ENCODE measurements at places on chromosomes 5 and 9.

GRCh38 chr9:127844821-127845359, 9.6 kb downstream of the ENG start:
- no peak for DNase-seq

GRCh38 chr9:91047993-91048607, 246.5 kb downstream of the SYK start:
- DNase-seq = peak; percentile 27

- no peak for DNase-seq
Measured at GRCh38 chr9:133553973-133554713, 19.6 kb downstream of the ADAMTSL2 start.

- no peak for DNase-seq
Measured at GRCh38 chr9:91295357-91295756, 66.4 kb downstream of the AUH start.

DNA sequence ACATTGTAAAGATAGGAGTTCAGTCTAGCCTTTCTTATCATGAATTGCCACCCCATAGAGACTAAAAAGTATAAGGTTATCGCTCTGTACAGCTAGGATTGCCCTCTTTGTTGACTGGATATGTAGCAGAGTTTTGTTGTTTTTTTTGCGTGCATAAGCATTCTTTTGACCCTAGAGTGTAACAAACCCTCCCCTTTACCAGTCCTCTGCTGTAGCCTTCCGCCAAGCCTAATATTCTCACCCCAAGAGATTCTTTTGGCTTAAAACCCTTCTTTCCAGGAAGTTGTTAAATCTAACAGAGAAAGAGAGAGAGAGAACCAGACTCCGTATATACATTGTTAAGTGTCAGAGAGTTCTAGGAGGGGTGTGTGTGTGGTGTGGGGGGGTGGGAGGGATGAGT, 113.9 kb downstream of the FGF1 start:
- DNase-seq = no peak

DNA sequence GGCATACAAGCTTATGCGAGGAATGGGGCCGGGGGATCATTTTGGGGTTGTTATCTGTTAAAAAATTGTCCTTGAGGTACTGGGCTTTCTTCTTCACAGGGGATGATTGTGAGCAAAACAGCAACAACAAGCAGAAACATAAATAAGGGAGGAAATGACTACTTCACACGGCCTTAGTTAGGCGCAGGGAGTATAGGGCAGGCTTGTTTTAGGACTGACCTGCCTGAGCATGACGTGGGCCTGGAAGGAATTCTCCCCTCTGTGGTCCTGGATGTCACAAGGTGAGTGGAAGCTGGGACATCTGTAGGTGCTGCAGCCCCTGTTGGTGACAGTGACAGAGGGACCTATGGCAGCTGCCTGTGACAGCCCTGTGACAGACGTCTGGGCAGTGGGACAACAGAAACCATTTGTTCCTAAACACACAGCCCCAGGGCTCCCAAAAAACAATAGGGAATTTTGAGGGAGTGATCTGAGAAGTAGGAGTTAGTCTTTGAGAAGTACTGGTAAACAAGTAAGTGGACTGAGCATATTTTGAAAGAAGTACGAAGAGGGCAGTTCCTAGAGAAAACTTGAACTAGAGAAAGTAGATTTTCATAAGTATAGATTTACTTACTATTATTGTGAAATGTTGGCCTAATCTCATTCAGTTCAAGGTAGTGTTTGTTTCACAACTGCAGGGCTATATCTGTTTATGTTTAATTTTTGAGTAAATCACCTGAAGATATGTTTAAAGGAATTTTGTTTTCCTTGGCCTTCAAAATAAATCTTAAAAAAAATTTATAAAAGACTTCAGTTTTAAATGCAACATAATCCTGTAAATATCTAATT, 113.1 kb downstream of the KDM4C start:
- no peak for DNase-seq

DNA sequence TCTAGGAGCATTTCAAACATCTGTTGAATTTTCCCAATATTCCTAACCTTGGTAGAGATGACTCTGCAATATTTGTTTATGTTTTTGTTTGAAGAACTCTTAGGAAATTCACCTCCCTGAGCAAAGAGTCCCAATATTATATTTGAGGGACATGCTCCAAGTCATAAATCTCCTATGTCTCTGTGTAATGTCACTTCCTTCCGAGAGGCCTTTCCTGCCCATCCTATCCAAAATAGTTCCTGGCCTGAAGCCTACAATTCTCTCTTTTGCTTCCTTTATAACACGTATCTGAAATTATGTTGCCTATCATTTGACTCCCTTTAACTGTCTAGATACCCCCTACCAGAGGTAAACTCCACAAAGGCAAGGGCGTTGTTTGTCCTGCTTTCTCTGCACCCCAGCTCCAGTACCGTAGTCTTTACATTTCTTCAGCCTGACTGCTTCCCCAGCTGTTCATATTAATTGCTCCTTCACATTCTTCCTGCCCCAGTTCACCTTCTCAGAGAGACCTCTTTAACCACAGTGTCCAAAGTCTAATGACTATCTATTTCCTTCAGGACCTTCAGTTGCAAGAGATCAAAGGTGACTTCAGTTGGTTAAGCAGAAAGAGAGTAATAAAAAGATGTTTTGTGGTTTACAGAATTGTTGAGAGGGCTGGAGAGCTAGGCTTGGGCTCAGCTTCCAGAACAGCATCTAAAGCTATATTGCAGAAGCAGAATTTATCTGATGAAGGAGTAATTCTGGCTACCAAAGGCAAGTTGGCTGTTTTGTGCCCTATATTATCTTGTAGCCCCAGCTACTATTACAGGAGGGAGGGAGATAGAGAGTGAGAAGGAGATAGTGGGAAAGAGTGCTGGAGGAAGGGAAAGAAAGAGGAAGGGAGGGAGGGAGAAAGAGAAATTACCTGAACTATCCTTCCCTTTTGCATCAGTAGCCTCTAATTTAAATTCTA, 109.3 kb upstream of the TMEM161B start:
- DNase-seq = no peak

DNA sequence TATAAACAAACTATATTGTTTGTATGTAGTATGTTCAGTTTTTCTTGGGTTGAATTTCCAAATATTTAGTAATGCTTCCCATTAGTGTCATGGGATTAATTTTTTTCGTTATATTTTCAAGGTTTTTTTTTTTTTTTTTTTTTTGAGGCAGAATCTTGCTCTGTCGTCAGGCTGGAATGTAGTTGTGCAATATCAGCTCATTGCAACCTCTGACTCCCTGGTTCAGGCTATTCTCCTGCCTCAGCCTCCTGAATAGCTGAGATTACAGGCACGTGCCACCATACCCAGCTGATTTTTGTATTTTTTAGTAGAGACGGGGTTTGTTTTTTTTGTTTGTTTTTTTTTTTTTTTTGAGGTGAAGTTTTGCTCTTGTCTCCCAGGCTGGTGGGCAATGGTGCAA, 10.6 kb downstream of the DDX46 start:
- DNase-seq = no peak

GRCh38 chr5:21152611-21153010, 1164.6 kb upstream of the CDH18 start:
- no peak for DNase-seq

DNA sequence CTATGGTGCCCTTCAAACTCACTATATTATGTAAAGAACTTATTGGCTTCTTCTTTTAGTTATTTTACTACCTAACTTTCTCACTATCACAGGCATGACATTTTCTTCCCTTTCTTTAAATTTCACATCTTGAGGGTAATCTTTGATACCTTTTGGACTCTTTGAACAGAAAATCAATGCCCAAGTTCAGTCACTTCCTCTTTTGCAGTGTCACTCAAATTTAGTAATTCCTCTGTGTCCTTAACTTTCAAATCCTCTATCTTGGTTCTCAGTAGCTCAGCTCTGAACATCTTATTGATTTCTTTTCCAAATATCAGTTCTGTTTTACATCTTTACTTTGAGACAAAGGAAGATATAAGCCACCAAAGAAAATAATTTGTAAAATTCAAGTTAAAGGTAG, 25.5 kb downstream of the CNTLN start:
- no peak for DNase-seq

- peak; percentile 79 for DNase-seq
Measured at GRCh38 chr9:124126648-124127646, 115.4 kb downstream of the LHX2 start.

- DNase-seq = no peak
Measured at GRCh38 chr5:157267025-157267424, 1.1 kb downstream of the CYFIP2 start.

DNA sequence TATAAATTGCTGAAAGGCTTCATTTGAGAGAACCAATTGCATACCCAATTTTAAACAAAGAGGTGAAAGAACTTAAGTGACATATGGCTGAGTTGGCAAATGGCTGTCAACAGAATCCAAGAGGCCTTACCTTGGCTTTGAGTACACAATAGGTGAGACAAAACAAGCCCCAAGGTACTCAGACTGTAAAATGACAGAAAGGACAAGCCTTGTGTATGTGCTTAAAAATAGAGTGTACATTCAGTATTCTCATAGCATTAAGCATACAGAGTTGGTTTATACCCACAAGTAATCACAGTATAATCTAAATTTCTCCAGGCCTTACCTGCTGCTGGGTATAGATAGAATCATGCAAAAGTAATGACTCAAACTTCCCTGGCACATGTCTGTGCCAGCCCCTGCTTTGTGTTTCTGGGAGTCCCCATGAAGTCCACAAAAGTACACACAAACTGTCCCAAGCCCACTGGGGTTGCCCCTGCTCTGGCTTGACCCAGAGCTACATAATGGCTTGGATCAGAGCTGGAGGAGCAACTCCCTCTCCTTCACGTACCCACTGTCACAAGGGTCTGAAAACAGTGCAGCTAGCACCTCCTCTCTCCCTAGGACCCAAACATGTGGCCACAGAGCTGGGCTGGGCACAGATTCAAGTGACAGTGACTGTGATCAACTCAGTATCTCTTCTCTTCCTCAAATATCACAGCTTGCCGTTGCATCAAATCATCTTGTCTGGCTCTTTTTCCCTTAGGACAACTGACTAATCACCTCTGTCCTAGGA, 250.8 kb downstream of the ENC1 start:
- no peak for DNase-seq

DNA sequence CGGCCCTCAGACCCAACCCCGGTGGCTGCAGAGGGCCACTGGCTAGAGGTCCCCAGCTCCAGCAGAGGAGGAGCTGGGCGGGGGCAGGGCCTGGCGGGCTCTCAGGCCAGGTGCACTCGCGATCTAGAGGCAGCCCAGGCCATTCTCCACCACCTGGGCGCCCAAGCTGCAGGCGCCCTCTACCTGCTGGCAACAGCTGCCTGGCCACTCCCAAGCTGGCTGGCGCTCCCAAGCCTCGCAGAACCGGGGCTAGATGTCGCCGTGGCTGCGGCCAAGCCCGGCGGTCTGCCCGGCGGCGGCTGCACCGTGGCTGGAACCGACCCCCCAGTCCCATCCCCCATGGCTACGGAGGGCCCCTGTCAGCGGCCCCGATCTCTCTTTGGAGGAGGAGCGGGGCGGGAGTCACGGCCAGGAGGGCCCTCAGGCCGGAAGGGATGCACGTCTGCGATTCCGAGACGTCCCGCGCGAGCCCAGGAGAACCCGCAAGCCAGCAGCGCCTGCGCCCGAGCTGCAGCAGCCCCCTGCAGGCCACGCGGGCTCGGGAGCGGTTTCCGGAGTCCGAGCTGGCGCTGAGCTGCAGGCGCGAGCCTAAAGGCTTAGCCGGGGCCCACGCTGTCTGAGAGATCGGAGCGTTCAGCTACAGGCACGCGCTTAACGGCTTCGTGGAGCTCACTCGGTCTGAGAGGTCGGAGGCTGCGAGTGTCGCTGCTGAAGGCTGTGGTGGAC, 44.3 kb upstream of the BICD2 start:
- DNase-seq = peak; percentile 44

GRCh38 chr9:68760674-68761333, 55.8 kb downstream of the PIP5K1B start:
- DNase-seq = no peak

- no peak for DNase-seq
Measured at GRCh38 chr5:154321546-154321945, 124.3 kb upstream of the SAP30L start.

DNA sequence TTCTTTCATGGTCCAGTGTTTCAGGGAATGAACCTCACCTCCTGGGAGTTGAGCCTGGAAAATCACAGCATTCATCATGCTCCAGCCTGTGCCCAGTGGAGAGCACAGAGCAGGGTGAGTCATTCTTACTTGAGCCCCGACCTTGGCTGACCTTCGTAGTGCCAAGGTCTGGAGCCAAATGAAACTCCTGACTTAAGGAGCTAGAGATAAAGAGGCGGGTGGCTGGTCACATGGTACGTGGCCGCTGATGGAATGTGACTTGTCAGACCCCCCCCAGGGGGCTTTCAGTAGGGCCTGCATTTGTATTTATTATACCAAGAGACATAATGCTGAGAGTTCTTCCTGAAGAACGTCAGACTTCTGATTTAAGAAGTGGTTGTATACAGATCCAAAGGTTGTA, 15.0 kb upstream of the PIP5K1B start:
- DNase-seq = no peak

- DNase-seq = no peak
Measured at GRCh38 chr5:73603998-73604397, 22.0 kb upstream of the ARHGEF28 start.

GRCh38 chr9:137067860-137068538, 2.4 kb downstream of the SAPCD2 start:
- peak; percentile 83 for DNase-seq

- no peak for DNase-seq
Measured at GRCh38 chr5:98635656-98636055, 137.8 kb upstream of the RGMB start.

GRCh38 chr5:159189310-159189709, 20.0 kb downstream of the RNF145 start:
- no peak for DNase-seq

- no peak for DNase-seq
Measured at GRCh38 chr5:167973126-167973525, 318.3 kb upstream of the WWC1 start.

- no peak for DNase-seq
Measured at GRCh38 chr9:115591584-115591984, 473.6 kb upstream of the TNC start.

DNA sequence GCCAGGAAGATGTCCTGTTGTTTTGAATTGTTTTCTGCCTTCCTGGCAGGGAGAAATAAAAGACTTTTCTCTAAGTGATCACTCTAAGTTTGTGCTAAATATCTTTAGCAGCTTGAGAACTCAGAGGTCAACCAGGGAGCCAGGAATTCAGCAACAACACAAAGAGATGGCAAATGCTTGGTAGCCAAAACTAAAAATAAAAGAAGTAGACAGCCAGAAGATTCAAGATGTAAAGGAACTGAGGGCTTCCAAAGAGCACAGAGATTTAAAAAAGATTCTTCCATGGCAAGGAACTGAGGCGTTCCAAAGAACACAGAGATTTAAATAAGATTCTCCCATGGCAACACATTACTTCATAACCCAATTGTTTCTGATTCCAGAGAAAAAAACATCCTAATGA, 9.6 kb downstream of the DNAH5 start:
- DNase-seq = no peak

GRCh38 chr9:7791394-7791793, 8.2 kb downstream of the DMAC1 start:
- DNase-seq = no peak
